Brain (organoid and tissue), 16 donors: ENCODE measurements at places on chromosomes 12 and 14.

GRCh38 chr12:131002216-131002631 lies 48.5 kb downstream of the ADGRD1 start:
- no peak for DNase-seq

- no peak for DNase-seq
Measured at GRCh38 chr12:43113135-43113534, 438.9 kb downstream of the ADAMTS20 start.

DNA sequence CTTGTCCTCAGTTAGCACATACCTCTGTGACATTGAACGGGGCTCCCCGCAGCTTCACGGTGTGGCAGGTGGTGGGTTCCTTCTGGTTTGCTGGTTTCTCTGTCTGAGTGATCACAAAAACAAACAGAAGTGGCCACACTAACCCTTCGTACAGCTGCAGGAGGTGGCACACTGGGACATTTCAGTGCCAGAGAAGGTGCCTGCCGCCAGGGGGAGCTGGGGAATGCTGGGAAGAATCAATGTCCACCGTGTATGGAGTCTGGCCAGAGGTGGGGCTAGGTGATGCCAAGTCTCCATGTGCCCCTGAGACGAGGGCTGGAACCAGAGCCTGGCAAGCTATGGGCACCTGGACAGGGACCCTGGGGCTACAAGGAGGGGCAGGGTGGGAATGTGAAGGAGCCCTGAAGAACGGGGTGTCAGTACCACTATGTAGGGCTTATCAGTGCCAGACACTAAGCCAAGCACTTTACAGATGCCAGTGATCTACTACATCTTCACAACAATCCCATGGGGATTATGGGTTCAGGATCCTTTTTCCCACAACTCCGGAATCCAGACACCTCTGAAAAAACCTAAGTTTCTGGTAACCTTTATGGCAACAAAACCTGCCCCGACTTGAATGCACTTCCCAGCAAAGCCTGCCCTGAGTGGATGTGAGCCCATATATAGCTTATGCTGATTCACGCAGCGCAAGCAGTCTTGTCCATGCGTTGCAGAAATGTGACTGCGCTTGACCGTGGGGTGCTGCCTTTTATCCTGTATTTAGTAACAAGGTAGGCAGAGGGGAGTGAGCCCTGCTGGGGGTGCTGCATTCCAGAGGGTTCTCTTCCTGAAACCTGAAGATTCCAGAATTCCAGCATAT lies 10.8 kb downstream of the RBM19 start:
- DNase-seq = no peak

DNA sequence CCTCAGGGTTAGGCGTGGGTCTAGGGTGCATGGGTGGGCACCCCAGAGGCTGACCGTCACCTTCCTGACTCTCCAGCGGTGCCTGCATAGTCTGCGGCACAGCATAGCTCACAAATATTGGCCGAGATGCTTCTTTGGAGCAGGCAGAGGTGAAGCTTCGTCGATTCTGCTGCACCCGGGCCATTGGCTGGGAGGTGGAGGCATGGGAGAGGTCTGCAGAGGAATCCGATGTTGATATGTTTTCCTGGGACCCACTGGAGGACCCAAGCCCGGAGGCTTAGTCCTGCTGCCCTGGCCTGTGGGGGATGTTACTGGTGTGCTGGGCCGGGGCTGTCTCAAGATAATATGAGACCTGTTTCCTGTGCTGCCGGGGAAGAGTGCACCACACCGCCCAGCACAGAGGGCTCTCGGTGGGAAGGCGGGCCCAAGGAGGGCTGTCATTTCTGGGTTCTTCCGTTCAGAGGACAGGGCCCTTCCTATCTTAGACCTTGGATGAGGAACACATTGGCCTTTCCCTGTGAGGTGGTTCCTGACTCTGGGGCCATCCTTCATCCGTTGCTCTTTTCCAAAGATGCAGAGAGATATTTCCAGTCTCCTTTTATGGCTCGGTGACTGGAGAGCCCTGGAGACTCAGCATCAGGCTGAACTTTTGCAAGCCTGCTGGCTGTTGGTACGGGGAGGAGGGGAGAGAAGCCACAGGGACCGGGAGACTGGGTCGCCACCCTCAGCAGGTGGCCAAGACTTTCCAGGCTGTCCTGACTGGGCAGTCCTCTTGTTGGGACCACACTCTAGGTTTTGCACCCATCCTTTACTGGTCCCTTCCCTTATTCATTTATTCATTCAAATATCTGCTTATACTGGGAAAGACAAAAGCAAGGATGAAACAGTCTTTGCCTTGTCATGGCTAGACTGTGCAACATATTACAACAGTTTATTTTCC lies 143.5 kb downstream of the TSPAN9 start:
- DNase-seq = no peak

DNA sequence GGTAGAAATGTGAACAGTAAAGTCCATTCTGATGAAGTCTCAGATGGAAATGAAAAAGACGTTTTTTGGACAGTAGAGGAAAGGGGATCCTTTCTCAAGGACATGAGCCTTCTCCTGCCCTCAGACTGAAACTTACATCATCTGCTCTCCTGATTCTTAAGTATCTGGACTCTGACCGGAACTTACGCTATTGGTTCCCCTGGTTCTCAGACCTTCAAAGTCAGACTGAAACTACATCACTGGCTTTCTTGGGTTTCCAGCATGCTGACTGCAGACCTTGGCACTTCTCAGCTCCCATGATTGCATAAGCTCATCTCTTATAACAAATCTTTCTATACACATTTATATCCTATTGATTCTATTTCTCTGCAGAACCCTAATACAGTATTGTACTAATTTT lies 291.0 kb downstream of the SNAPC1 start:
- no peak for DNase-seq

GRCh38 chr14:35073486-35073885 lies 27.4 kb downstream of the FAM177A1 start:
- DNase-seq = no peak

DNA sequence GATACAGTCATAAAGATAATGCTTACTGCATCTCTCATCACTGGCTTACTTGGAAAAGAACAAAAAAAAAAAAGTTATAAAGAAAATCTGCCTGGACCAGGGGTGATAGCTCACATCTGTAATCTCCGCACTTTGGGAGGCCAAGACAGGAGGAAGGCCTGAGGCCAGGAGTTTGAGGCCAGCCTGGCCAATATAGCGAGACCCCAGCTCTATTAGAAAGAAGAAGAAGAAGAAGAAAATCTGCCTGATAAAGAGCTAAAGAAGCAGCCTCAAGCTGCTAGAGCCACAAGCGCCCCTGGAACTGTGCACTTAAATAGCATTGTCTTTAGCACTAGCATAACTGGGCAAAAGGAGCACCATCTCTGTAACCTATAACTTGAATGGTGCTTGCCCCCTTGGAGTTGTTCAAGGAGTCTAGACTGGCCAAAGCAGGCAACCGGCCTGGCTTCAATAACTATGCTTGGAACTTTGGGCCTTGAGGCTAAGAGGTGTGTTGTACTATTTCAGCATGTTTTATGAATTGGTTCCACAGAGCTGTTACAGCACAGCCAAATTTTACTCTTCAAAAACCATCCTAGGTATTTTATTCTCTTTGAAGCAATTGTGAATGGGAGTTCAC lies 53.2 kb downstream of the SINHCAF start:
- no peak for DNase-seq

DNA sequence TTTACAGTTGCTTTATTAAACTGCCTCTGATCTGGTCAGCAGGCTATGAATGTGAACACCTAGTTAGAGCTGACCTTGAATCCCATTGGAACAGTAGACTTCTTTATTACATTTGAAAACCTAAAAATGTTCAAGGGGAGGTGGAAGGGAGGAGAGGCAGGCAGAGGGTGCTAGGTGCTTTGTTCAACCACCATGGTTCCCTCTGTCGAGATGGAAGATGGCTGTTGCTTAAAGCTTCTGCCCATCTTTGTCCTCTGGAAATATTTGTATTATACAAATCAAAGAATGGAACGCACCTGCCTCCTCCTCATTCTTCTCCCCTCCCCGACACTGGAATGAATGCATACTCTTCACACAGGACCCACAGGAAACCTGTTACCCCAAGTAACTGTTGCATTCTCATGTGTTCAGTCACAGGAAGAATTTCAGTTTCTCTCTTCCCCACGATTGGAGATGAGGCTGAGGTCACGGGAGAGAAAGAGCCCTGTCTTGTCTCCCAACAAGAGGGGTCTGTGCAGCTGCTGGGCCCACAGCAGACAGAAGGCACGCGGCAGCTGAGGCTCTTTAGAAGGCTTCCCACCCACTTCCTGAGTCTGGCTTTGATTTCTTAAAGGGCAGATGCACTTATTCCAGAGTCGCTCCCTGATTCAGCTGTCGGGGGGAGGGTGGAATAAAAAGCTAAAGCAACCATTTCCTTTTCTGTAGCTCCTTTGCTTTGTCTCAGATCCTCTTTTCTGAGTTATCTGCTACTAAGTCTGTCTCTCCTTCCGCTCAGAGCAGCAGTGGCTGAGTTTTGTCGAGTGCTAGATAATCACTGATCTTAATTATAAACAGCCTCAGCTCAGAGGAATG lies 217.9 kb upstream of the BTG1 start:
- peak; percentile 70 for DNase-seq

- DNase-seq = peak; percentile 66
Measured at GRCh38 chr12:22083167-22083566, 37.1 kb downstream of the CMAS start.

GRCh38 chr12:90593596-90594295 lies 361.2 kb downstream of the CCER1 start:
- no peak for DNase-seq

- no peak for DNase-seq
Measured at GRCh38 chr12:12812618-12813119, 477 bp upstream of the DDX47 start.

DNA sequence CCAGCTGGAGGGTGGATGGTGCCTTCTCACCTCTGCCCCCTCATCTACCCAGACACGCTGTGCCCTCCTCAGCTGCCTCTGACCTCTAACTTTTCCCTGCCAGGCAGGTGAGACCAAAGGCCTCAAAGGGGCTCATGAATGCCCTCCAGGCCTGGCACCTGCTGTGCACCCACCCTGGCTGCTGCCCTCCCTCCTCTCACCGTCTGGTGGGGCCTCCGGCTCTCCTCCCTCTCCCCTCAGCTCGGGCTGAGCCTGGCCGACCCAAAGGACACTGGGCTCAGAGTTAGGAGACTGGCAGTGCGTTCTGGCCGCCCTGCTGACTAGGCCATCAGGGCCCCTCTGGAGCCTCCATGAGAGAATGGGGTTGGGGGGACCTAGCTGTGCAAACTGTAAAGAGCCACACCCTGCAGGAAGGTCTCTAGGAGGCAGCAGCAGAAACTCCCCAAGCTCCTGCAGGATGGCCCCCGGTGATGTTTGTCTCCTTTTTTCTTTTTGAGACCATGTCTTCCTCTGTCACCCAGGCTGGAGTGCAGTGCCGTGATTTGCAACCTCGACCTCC lies 40.3 kb upstream of the PPP1R13B start:
- DNase-seq = no peak

DNA sequence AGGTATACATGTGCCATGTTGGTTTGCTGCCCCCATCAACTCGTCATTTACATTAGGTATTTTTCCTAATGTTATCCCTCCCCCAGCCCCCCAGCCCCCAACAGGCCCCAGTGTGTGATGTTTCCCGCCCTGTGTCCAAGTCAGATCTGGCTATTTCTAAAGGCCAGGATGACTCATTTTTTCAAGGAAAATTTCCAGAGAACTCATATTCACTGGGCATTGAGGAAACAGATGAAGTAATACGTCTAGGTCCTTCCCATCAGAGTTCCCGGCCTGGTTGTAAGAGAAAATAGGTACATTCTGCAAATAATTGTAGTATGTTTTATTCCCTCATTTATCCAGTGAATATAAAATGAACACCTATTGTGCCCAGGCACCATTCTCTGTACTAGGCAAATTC lies 345.2 kb downstream of the BCL11B start:
- no peak for DNase-seq

GRCh38 chr14:61503167-61503801 lies 181.9 kb downstream of the PRKCH start:
- peak; percentile 39 for DNase-seq

DNA sequence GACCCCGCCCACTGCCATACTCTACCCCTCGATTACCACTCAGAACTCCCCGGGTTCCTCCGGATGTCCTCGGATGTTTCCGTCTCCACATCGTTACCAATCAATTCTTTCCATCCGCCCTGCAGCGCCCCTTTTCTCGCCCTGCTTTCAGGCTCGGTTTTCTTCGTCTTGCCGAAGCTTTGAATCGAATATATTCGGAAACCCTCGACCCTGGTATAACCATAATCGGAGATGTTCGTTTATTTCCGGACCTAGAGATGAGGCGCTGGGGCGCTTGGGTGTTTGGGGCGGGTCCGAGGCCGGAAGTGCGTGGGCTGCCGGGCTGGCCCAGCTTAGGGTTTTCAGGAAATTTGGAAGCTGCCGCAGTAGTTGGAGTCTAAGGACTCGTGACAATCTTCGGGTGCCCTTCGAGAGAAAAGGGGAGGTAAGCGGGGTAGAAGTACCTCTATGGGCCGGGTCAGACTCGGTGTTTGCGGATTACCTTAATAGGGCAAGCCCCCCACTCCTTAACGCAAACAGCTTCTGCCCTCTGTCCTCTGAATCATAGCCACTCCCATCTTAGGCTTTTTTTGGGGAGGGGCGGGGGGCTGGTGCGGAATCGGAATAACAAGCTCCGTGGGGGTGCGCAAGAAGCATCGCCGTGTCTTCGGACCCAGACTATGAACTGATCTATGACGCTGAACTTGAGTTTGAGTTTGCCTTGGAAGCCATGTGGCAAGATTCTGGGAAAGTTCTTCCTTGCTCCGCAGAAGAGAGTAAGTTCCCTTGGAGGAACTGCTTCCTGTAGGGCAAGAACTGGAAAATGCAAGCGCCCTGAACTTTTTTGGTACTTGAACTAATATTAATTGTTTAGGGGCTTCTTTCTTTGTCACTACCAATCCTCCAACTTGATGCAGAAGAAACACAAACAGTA lies at the start of gene C14orf119:
Gene C14orf119 (plus strand): TSS at position 310 of the 913 bp plus-strand sequence. CDS start 2,154 bp downstream, outside the sequence.
- peak; percentile 100 for DNase-seq

- DNase-seq = no peak
Measured at GRCh38 chr12:64716839-64717455, 42.3 kb downstream of the GNS start.

- no peak for DNase-seq
Measured at GRCh38 chr14:37600880-37601741, 5.7 kb downstream of the TTC6 start.

DNA sequence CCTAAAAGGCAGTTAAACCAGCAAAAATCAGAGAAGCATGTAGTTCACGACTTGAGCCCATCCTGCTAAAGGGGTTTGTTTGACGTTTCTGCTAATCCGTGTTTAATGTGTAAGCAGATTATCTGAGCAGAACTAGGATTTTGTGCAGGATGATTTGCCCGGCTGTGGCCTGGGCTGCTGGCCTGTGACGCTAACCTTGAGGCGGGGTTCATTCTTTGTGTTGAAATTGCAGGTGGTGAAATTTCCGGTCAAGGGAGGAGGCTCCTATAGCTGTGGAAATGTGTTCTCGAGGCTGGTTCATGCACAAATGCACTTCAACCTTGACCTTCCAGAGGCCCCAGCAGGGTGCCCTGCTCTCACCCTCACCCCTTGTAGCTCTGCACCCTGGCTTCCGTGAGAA lies 63.7 kb downstream of the SLC24A4 start:
- no peak for DNase-seq

- DNase-seq = peak; percentile 69
Measured at GRCh38 chr14:93045211-93045674, 70.5 kb downstream of the ITPK1 start.

GRCh38 chr12:124150168-124150567 lies 144.7 kb upstream of the RFLNA start:
- DNase-seq = peak; percentile 27
